ENCODE measurements at places on chromosomes 1 and 21.

DNA sequence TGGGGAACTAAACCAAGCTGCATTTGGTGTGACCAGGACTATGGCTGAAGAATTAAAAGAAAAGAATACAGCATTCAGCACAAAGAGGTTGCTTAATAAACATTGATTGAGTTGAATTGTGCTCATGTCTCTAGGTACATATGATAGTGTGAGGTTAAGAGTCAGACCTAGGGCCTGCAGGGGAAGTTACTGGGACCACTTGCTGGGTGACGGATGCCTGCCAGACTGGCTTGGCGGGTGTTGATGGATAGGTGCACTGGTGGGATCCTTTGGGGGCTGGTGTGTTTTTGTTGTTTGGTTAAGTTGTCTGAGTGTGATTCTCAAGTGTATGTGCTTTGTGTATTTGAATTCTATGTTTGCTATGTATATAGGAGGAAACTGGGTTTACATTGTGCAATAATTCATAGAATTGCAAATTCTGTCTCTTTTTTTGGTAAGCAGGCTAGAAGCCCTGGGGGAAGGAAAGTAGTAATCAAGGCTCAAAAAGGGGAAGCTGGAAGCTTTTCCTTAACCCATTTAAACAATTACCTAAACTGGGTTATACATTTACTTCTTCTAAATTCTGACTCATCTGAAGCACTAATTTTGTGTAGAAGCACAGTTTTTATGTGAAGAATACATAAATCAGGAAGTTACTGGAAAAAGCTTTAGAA is 1.8 kb downstream of the CD101 start:
- DNase-seq: no peak

- no peak for DNase-seq
Observed at GRCh38 chr1:246491551-246492053, 15.5 kb downstream of the SMYD3 start.

DNA sequence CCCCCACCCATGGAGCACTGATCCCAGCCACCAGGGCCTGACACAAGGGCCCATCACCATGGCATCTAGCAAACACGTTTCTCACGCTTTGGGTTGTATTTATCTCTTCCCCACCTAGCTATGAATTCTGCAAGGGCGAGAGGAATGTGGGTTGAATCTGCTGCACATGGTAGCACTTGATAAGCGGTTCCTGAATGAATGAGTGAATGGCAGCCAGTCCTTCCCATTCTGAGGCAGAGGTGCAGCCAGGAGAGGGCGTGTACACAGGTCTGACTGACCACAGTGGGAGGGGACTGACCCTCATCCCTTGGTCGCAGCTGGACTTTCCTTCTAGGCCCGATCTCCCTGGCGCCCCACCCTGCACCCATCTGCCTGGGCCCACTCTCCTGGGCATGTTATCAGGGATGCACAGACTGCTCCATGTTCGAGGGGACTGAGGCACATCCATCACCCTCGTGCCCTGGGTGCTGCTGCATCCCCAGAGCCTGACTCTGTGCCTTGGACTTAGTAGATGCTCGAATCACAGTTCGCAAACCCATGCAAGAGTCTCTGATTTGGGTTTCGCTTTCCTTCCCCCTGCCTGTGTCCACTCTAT is 1.0 kb downstream of the RD3 start:
- no peak for DNase-seq

- DNase-seq: no peak
Observed at GRCh38 chr1:87723193-87723592, 394.5 kb downstream of the LMO4 start.

DNA sequence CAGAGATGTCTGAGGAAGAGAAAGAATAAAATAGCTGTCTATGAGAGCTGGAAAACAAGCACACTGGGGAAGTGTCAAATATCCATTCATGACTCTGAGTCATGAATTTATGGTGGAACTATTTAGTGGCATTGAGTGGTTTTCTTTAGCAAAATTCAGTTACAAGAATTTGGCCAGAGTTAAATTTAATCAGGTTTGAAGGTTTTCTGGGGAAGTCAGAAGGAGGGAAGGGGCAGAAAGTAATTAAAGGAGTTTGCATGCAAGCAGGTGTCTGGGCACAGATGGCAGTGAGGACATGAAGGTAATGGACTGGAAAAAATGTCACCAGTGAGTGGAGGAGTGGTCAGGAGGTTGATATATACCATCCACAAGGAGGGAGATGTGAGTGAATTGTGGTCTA is 121.9 kb upstream of the IVNS1ABP start:
- no peak for DNase-seq

- no peak for DNase-seq
Observed at GRCh38 chr1:90512441-90512840, 204.7 kb downstream of the BARHL2 start.

DNA sequence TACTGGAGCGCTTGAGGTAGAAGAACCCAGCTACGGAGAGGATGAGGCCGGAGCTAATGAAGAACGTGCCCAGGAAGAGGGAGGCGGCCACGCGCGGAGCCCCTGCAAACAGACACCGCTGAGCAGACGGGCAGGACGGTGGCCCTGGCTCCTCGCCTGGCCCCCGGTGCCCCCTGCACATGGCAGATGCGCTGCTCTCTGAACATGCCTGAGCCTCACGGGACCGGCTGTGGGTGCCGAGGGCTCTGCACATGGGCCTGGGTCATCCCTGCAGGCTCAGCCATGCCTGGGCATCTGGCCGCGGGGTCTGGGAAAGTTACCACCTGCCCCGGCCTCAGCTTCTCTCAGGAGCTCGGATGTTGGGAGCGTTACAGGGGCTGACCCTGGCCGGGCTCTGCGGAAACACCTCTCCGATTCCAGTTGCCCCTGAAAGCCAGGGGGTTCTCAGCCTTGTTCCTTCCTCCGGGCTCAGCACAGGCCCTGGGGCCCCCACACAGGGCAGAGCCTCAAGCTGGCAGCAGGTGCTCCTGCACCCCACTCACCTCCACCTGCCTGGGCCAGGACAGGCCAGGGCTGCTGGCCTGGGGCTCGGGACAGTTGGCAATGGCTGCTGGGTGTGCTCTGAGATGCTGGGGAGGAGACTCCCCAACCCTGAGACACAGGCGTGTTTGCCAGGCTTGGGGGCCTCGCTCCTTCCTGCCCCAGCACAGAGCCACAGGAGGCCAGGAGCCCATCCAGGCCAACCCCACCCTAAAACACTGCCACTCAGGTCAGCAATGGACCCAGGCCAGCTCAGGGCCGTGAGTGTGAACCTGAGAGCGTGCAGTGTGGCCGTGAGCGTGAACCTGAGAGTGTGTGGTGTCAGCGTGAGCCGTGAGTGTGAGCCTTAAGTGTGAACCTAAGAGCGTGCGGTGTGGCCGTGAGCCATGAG is 12.1 kb upstream of the RNF223 start:
- no peak for DNase-seq

DNA sequence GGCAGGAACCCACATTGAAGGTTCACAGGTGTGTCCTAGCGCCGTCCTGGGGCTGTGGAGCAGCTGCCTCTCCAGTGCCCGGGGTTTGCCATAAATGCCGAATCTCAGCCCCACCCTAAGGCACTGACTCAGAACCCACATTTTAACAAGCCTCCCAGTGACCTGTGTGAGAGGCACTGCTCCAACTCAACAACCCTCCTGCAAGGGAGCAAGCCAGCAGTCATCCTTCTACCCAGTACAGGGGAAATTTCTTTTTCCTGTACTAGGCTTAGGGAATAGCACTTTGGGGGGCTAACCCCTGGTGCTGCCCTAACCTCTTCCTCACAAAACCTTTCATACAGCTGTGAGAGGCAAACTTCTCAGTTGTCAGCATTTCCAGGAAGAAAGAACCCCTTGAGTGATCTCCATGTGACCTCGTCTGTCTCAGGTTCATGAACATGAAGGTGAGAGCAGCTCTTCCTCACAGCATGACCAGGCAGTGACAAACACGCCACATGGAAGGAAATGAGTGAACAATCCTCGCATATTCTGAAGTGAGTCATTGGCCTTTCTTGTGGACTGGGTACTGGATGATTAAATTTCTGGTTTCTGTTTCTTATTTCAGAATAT is 11.4 kb upstream of the BCAR3 start:
- DNase-seq: no peak

DNA sequence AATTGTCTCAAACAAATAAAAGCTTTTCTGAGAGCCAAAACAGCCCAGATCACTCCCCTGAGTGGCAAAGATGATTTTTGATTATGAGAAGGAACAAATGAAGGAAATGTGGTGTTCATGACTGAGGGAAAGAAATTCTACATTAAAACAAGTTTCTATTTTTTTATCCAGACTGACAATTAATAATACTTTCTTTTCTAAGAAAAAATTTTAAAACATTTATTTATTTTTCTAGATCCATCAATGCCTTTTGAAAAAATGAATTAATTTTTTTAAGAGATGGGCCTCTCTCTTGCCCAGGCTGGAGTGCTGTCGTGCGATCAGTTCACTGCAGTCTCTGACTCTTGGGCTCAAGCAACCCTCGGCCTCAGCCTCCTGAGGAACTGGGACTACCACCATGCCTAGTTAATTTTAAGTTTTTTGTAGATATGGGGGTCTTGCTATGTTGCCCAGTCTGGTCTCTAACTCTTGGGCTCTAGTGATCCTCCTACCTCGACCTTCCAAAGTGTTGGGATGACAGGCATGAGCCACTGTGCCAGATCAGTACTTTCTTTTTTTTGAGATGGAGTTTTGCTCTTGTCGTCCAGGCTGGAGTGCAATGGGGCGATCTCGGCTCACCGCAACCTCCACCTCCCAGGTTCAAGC is 11.2 kb upstream of the TXNIP start:
- no peak for DNase-seq

DNA sequence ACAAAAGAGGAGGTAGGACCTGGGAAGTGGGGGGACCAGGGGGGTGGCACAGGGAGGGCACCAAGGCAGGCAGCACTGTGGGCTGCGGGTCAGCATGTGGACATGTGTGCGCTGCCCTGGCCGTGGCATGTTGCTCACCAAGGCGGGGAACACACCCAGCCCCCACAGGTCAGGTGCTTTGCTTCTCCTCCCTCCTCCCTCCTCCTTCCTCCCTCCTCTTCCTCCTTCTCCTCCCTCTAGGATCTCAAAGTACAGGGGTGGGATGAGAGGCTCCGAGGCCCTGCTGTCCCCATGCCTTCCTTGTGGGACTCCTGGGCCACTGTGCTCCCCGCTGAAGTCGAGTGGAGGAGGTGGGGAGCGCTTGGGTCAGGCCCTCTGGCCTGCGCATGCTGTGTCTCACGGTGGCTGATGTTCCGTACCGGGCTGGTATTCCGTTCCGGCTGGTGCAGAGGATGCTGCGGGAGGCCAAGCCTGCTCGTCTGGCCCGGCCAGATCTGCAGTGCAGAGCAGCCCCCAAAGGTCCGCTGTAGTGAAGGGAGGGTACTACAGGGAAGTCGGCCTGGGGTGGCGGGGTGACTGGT is 26.6 kb downstream of the SPSB1 start:
- DNase-seq: no peak

DNA sequence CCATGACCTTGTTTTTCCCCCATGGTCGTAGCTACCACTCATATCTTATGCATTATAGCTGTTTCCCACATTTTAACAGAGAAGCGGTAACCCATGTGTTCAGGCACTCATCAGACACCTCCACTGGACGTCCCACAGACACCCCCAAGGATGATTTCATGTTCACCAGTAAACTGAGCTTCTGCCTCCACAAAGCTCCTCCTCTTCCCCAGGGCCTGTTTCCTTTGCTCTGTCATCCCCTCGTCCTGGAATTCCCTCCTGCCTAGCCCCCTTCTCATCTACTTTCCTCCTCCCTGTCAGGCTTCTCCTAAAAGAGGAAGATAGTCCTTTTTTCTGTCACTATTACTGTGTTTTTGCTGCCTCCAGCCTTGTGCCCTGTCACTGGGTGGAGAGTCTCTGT is 111.2 kb downstream of the OMA1 start:
- DNase-seq: no peak

DNA sequence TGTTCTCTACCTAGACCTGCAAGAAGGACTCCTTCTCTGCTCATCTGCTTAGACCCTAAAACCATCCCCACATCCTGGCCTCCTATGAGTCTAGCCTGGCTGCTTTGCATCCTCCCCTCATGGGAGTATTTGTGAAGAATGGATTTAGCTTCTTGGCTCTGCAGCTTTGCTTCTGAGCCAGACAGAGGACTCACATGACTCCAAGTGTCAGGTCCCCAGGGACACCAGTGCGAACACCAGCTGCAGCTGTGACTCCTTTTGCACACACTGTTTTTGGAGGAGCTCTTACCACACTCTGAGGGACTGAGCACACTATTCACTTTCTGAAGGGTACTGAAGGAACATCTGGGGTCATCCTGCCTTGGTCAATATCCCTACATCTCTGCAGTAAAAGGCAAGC is 131.8 kb upstream of the SGIP1 start:
- DNase-seq: no peak

DNA sequence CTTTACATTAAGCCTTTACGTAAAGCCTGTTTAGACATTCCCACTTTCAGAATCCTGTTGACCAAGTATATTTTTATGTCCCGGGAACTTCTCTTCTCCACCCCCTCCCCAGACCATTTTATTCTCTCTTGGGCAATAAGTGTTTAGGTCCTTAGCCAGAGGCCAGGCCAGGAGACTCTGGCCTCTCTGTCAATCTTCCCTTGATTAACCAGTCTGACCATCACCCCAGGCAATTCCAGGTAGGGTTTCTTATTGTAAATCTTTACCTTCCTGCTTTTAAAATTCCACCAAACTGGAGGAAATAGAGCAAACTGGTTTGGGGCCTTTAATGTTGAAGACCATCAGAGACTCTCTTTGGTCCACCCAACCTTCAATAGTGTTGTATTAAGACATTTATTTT is 12.2 kb upstream of the IFI6 start:
- no peak for DNase-seq

- no peak for DNase-seq
Observed at GRCh38 chr21:40803101-40803500, 43.9 kb downstream of the DSCAM start.

Measured in vagina (tissue), 2 donors.